NCI-H82 (cell line): ENCODE measurements at places on chromosomes 2 and 18.

GRCh38 chr2:95001051-95001562 lies 24.4 kb upstream of the MAL start:
- DNase-seq = no peak

- no peak for DNase-seq
Observed at GRCh38 chr18:57831597-57832377, 28.7 kb upstream of the ATP8B1 start.

- DNase-seq = no peak
Observed at GRCh38 chr2:62304429-62305417, 108.8 kb downstream of the B3GNT2 start.

- no peak for DNase-seq
Observed at GRCh38 chr2:86049529-86049928, 56.2 kb downstream of the POLR1A start.

GRCh38 chr18:27449104-27449503 lies 264.0 kb upstream of the CHST9 start:
- no peak for DNase-seq

GRCh38 chr2:28544405-28544921 lies 48.6 kb downstream of the PLB1 start:
- no peak for DNase-seq

DNA sequence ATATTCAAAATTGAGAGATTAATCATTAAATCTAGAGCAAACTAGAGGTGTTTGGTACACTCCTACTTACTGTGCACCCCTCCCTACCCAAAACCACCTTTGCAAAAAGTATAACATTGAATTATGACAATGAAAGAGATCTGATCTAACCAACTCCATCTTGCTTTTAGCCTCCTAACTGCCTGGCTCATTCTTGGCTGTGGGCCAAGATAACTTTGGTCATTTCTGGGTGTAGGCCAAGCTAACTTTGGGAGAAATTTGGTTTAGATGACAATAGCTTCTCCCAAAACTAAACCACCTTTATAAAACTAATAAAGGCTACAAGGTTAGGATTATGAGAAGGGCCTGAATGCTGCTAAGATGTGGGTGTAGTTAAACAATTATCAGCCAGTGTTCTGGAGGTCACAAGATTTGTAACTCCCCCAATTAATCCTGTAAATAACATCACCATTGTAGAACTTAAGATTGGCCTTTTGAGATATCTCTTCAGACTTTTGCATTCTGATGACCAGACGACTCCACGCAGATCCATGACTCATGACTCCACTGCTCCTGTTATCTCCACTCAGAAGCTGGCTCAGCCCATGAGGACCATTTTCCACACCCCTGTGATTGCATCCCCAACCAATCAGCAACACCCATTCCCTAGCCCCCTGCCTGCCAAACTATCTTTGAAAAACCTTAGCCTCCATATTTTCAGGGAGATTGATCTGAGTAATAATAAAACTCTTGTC lies 160.2 kb downstream of the FBXO15 start:
- no peak for DNase-seq

DNA sequence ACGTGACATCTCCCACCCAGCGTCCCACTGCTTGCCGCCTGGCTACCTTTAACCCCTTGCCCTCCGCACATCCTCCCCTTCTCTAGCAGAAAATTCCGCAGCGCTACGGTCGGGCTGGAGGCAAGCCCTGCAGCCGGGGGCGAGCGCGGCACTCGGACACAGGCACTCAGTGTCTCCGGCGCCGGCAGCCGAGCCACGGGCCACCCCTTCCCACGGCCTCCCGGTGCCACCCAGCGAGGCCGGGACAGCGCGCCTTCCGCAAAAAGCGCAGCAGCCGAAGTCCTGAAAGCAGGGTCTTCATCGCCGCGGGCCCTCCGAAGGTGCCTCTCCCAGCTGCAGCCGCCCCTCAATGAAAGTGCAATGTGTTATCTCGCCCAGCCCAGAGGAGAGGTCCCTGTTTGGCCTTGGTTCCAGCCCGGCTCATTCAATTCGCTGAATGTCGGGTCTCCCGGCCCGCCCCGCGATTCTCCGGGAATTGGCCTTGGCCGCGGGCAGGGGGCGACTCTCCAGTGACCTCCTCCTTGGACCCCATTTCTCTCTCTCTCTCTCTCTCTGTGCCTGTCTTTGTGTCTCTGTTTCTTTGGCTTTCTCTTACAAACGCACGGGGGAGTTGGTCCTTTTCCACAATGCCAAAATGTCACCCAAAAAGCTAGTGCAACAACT lies 1.1 kb downstream of the DLGAP1 start:
- DNase-seq = peak; percentile 7

DNA sequence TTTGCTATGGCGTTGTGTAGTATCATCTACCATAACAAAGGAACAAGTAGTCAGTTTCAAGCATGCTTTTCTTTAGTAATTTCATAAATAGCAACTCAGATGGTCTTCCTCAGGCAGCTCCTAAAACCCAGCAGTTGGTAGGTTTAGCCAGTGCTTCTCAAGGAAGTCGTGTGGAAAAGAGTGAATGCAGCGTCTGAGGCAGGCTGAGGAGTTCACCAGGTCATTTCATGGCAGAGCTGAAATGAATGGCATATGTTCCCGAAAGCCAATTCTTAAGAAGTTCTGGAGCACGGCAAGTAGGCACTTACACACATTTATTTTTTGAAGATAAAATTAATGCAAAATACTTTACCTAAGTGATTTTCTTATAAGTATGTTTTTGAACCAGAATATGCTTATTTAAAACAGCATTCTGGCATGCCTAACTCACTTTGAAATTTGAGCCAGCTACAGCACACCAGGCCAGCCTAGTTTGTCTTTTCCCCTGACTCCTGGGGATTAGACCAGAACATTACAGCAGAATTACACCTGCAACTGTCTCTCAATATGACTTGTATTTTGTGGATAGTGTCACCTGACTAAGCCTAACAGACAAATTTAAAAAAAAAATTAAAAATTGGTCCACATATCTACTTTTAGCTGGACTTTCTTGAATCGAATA lies 62.2 kb downstream of the OSBPL6 start:
- DNase-seq = no peak

DNA sequence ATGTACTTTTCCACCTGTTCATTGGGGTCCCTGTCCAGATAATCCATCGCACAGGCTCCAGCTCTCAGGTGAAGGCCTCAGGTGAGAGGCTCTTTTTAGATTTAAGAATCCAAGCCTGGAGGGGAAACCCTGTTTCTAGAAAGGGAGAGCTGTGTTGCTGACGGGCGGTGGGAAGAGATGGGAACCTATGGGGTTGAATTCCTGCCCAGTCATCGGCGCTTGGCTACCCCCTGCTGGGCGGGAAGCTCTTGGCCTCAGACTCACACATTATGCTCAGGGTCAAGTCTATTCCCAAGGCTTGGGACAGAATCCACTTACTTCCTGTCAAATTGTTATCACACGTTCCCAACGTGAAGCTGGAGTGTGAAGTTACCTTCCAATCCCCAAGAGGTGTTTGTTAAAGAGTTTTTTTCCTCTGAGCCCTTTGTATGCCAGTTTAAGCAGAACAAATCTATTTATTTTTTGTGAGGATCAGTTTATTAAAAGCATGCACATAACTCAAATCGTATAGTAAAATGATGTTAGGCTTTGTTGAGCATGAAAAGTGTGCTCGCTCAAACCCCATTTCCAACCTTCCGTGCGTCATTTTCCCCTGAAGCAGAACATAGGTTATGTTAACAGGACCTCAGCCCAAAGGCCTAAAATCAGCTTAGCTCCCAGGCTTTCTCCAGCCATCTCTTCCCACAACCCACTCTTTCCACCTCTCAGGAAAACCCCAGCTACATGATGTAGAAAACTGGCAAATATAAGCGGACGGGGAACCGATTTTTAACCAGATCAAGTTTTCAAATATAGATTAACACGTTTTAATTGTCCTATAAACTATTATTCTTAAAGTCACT lies 181.7 kb upstream of the ETAA1 start:
- peak; percentile 91 for DNase-seq

DNA sequence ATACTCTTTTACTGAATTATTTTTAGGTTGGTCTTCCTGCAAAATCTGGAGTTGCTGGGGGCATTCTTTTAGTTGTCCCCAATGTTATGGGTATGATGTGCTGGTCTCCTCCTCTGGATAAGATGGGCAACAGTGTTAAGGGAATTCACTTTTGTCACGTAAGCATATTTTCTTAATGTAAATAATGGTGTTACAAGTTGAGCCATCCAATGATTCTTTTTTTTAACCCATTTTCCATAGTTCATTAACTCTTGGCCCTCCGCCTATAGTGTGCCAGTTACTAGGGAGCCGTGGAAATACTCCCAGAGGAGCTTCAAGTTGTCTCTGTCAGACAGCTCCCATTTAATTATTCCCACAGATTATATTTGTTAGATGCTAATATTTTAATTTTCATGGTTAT lies 49.8 kb downstream of the GLS start:
- DNase-seq = no peak

DNA sequence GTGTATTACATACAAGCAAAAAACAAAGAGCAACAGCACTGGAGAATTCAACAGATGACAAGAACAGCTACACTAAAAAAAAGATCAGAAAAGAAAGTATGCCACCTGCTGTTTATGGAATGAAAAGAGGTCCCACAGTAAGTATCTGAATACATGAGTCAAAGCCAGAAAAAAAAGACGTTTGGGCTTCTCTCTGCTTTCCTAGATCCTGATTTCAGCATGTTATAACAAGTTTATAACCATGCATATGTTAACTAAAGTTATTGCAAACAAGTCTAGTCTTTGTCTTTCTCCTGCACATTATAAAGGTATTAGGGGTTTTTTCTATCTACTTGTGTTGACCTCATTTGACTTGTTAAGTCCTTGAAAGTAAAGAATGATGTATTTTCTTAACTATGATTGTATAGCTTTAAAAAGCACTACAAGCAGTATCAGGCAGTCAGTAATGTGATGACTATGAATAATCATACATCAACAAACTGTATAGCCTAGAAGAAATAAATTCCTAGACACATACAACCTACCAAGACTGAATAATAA lies 108.5 kb upstream of the COL5A2 start:
- DNase-seq = peak; percentile 73
